ENCODE measurements at places on chromosomes 12 and 14.

DNA sequence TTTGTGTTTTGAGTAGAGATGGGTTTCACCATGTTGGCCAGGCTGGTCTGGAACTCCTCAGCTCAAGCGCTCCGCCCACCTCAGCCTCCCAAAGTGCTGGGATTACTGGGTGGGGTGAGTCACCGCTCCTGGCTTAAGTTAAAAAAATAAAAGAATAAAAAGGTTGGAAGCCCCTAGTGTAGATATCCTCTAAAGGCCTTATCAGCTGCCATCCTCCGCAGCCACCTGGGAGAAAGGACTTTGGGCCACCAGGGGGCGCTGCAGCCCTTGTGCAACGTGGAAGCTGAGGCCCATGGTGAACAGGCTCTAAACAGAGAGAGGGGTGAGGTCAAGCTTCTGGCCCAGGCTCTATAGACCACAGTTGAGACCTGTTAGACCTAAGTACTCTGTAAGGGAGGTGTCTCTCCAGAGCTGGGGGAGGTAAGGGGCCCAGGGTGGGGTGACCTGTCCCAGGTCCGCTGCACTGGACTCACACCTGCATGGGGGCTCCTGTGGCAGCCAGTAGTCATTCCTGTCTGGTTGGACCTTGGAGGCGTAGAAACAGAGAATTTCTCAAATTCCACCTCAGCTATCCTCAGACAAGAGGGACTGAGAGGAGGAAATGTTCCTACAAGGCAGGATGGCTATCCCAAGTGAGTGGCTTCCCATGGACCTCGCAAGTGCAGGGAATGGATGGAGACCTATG is 14.0 kb upstream of the RACGAP1 start:
- DNase-seq, result peak; percentile 65

DNA sequence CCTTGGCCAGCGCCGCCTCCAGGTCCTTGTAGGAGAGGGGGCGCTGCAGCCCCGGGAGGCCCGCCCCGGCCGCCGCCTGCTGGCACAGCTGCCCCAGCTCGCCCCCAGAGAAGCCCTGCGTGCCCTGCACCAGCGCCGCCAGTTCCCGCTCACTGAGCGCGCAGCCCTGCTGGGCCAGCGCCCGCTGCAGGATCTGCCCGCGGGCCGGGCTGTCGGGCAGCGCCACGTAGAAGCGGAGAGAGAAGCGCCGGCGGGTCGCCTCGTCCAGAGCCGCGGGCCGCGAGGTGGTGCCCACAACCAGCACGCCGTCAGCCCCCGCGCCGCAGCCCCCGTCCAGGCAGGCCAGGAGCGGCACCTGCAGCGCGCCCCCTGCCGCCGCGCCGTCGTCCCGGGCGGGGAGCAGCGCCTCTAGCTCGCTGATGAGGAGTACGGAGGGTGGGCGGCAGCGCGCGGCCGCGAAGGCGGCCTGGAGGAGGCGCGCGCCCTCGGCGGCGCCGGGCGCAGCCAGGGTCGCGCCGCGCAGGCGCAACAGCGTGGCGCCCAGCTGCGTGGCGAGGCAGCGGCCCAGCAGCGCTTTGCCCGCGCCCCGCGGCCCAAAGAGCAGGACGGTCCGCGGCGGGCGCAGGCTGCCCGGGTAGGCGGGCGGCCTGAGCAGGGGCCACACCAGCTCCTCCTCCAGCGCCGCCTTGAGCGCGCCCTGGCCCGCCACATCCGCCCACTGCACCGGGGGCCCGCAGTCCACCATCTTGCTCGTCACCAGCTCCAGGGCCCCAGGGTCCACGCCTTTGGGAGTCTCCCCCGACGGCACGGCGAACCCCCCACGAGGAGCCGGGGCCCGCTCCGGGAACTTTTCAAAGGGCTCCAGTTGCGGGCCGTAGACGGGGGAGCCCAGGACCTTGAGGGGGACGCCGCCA is 27.7 kb downstream of the FIGNL2 start:
- DNase-seq, result peak; percentile 67

DNA sequence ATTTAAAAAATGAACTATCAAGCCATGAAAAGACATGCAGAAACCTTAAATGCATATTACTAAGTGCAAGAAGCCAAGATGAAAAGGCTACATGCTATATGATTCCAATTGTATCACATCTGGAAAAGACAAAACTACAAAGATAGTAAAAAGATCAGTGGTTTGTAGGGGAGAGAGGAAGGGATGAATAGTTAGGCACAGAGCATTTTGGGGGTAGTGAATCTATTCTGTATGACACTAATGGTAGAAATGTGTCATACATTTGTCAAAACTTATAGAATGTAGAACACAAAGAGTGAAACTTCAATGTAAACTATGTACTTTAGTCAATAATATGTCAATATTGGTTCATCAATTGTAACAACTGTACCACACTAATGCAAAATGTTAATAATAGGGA is 20.8 kb downstream of the TXNDC16 start:
- DNase-seq, result no peak

- DNase-seq, result no peak
Measured at GRCh38 chr12:23169012-23169695, 544.2 kb downstream of the ETNK1 start.

DNA sequence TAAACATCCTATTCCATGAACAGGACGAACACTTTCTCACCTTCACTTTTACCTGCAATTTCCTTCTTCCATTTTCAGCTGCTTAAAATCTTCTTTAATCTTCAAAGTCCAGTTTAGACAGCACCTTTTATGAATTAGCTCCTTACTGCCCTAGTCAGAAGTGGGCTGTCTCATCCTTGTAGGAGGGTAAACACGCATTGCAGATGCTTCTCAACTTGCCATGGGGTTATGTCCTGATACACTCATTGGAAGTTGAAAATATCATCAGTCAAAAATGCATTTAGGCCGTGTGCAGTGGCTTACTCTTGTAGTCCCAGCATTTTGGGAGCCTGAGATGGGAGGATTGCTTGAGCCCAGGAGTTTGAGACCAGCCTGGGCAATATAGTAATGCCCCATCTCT is 35.2 kb downstream of the HMGA2 start:
- DNase-seq, result no peak

GRCh38 chr12:116123451-116124258 is 153.8 kb downstream of the MED13L start:
- peak; percentile 3 for DNase-seq

DNA sequence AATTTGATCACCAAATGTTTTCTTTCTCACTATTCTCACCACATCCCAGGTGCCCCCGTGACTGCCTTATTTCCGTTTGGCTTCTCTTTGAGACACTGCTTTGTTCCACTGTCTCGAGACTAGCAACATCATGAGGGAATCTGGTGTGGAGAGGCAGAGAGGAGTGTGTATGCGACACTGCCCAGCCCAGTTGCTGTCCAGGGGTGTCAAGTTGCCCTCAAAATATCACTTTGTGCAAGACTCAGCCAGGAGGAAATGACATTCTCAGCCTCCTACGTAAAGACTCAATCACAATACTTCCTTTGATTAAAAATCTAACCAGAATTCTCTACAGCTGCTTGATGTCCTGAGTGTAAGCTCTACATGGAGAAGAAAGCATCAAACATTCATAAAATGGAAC is 48.2 kb upstream of the EEA1 start:
- DNase-seq, result no peak

DNA sequence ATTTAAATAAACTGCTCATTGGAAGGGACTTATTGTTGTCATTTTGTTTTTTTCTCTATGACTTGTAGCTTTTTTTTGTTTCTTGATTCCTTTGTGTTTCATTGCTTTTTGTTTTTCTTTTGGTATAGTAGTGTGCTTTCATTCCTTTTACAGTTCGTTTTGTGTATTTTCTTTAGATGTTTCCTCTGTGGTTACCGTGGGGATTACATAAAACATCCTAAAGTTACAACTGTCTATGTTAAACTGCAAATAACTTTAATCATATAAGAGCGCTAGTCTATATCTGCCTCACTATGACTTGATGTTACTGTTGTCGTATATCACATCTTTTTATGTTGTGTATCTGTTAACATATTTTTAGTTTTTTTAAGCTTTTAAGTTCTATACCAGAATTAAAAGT is 86.9 kb downstream of the ATF7IP start:
- DNase-seq, result no peak

GRCh38 chr14:99035712-99036610 is 236.0 kb downstream of the BCL11B start:
- DNase-seq, result no peak

DNA sequence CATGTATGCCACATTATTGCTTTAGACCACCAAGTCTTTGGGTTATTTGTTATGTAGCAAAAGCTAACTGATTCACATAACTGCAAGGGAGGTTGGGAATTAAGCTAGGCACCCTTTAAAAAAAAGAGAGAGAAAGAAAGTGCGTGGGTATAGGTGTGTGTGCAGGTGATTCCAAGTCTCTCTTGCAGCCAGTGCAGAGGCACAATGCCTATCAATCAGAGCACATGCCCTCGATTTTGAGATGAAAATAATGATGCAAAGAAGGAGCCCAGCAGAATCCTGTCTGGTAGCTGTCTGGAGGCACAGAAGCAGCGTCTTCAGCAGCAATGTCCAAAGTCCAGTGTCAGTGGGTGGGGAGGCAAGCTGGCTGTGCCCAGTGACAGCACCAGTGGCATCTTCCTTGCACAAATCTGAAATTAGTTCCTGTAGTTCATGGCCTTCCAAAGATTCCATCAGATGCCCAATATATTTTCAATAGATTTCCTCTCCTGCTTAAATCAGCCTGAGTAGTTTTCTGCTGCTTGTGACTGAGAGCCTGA is 62.4 kb upstream of the TBPL2 start:
- no peak for DNase-seq

GRCh38 chr12:79236920-79237319 is 372.3 kb downstream of the SYT1 start:
- DNase-seq, result no peak

- DNase-seq, result peak; percentile 45
Measured at GRCh38 chr14:102235275-102235897, 69.6 kb downstream of the MOK start.

DNA sequence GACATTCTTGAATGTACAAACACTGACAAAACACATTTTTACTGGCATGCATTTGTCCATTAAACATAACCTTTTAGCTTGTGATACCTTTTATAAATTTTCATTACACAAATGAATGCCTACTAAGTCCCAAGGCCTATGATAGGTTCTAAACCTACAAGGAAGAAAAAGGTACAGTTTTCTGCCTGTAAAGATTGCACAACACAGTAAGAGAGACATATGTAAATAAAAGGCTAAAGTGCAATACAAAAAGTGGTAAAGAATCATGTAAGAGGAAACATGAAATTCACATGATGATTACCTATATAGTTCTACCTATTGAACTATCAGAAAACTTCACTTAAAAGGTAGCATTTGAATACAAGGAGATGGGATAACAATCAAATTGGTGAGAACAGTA is 14.6 kb upstream of the ARID4A start:
- no peak for DNase-seq

GRCh38 chr14:99127651-99128167 is 144.3 kb downstream of the BCL11B start:
- no peak for DNase-seq

GRCh38 chr12:102669056-102669455 is 188.7 kb upstream of the IGF1 start:
- DNase-seq, result no peak

GRCh38 chr12:121749267-121749666 is 36.7 kb downstream of the TMEM120B start:
- DNase-seq, result no peak

- no peak for DNase-seq
Measured at GRCh38 chr14:75987201-75987970, 1.8 kb downstream of the IFT43 start.
